H9 (cell line): ENCODE measurements at places on chromosomes 11 and 22.
A peak's percentile ranks its signal among the peaks of the same experiment; 100 is the strongest.

GRCh38 chr11:120747850-120748814 lies 236.6 kb downstream of the GRIK4 start:
- DNase-seq, result no peak
- H3K27ac ChIP-seq, result no peak overlapping the region
- H3K4me1 ChIP-seq, result 0 out of 2 replicates have a peak, but pooled peaks cover 2% of the 10 kb centered on the region
- H3K4me3 ChIP-seq, result no peak overlapping the region
- no peaks in the 10 kb centered on the region for H3K27me3 ChIP-seq

- no peaks in the 10 kb centered on the region for H3K27me3 ChIP-seq
- H3K4me1 ChIP-seq, result no peaks in the 10 kb centered on the region
- H3K4me3 ChIP-seq, result no peak overlapping the region
- no peak for DNase-seq
- no peaks in the 10 kb centered on the region for H3K36me3 ChIP-seq
Observed at GRCh38 chr11:112439614-112440013, 179.0 kb upstream of the PLET1 start.

DNA sequence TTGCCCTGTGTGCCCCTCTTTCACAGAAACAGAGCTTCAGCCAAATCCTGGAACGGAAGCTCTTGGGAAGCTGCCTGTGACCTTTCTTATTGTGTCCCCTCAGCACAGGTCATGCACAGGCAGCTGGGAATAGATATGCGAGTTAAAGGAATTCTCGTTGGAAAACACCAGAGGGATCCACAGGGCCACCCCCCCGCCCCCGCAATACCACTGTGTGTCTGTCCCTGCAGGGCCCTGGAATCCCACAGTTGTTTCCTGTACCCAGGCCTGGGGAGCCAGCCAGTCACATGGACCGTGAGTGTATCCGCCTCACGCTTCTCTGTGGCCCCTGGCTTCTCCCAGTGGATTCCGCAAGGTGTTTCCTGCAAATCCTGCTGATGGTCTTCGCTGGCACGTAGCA lies 29.0 kb downstream of the TIMP3 start:
- H3K36me3 ChIP-seq, result no peaks in the 10 kb centered on the region
- no peak overlapping the region for H3K27ac ChIP-seq
- peak; percentile 38 for DNase-seq
- no peaks in the 10 kb centered on the region; the same call in 1 of the 2 replicates for H3K4me1 ChIP-seq
- H3K27me3 ChIP-seq, result no peaks in the 10 kb centered on the region
- no peak overlapping the region for H3K4me3 ChIP-seq

- H3K27ac ChIP-seq, result no peak overlapping the region
- H3K27me3 ChIP-seq, result no peaks in the 10 kb centered on the region
- H3K4me3 ChIP-seq, result no peak overlapping the region
- H3K36me3 ChIP-seq, result peaks cover 8% of the 10 kb centered on the region; the same call in 2 of the 3 replicates
- H3K4me1 ChIP-seq, result peaks cover 5% of the 10 kb centered on the region; the same call in 1 of the 2 replicates
- peak; percentile 53 for DNase-seq
Observed at GRCh38 chr11:106395716-106396349, 318.4 kb downstream of the AASDHPPT start.

GRCh38 chr11:10673501-10674062 lies 20.0 kb downstream of the IRAG1 start:
- H3K27ac ChIP-seq, result no peak overlapping the region
- no peak overlapping the region for H3K4me3 ChIP-seq
- no peak for DNase-seq
- H3K4me1 ChIP-seq, result peaks cover 5% of the 10 kb centered on the region; the same call in 1 of the 2 replicates

- H3K4me3 ChIP-seq, result peak overlapping the region; percentile 51
- H3K27ac ChIP-seq, result no peak overlapping the region
- H3K4me1 ChIP-seq, result no peaks in the 10 kb centered on the region
Observed at GRCh38 chr11:1262172-1263006, 39.5 kb downstream of the MUC5B start.

- no peaks in the 10 kb centered on the region for H3K4me1 ChIP-seq
- H3K36me3 ChIP-seq, result peaks cover 63% of the 10 kb centered on the region
- DNase-seq, result no peak
Observed at GRCh38 chr11:83174008-83174407, 17.1 kb downstream of the PCF11 start.

- no peak overlapping the region for H3K27ac ChIP-seq
- no peaks in the 10 kb centered on the region; the same call in 1 of the 2 replicates for H3K27me3 ChIP-seq
- H3K4me3 ChIP-seq, result no peak overlapping the region
- H3K36me3 ChIP-seq, result peaks cover 13% of the 10 kb centered on the region
Observed at GRCh38 chr11:43074810-43075209, 237.0 kb upstream of the API5 start.

DNA sequence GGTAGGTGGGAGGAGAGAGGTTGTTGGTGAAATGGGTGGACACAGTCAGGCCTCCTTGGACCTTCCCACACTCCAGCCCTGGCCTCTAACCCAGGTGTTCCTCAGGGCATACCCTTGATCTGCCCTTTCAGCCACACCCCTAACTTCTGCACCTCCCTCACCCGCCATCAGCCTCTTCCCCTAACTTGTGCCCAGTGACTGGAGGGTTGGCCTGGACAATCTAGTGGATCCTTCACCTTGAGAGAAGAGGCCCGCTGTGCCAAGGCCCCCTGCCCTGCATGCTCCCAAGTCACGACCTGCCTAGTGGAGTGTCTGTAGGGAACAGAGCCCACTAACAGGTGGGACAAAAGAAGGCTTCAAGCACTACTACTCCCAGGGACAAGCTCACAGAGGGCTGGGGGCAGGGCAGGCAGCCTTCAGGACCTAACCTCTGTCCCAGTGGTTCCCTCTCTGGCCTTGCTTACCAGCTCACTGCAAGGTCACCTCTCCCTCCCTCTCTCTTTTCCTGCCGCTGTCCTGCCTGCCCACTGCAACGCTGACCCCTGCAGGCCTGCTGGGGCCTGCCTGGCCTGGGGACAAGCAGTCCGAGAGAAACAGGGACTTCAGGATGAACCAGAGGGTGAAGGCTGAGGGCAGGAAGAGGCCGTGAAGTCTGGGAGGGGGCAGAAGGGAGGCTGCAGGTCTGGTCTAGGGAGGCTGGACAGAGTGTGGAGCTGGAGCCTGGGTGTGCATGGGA lies 3.3 kb downstream of the SYT7 start:
- H3K4me3 ChIP-seq, result no peak overlapping the region
- no peaks in the 10 kb centered on the region for H3K36me3 ChIP-seq
- peak; percentile 83 for DNase-seq

DNA sequence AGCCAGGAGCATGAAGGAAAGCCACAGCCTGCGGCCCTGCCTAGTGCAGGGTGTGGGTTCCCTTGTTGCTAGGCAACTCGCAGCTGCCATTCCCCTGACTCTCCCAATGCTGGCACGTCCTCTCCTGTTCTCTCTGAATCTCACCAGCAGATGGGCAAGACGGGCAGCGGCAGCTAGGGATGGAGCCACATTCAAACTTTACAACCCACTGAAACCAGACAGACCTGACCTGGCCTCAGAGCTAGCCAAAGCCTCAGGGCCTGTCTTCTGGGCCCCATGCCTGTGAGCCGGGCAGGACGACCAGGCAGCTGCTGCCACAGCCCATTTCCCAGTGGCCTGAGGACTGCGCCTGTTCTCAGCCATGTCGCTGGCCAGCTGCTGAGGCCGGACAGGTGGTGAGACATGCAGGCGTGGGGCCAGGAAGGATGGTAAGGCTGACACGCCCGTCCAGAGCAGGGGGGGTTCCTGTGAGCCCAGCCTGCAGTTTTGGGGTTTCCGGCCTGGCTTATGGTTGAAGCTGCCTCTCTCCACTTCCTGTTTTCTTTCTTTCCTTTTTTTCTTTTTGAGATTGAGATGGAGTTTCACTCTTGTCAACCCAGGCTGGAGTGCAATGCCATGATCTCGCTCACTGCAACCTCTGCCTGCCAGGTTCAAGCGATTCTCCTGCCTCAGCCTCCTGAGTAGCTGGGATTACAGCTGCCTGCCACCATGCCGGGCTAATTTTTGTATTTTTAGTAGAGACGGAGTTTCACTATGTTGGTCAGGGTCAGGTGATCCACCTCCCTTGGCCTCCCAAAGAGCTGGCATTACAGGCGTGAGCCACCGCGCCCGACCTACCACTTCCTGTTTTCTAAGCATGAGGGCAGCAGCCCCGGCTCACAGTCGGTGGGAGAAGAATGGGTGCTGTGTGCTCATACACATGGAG lies 4.1 kb downstream of the SUN2 start:
- H3K27ac ChIP-seq, result no peak overlapping the region
- no peak overlapping the region for H3K4me3 ChIP-seq
- peaks cover 23% of the 10 kb centered on the region for H3K36me3 ChIP-seq
- no peak for DNase-seq
- H3K4me1 ChIP-seq, result peaks cover 5% of the 10 kb centered on the region; the same call in 1 of the 2 replicates

DNA sequence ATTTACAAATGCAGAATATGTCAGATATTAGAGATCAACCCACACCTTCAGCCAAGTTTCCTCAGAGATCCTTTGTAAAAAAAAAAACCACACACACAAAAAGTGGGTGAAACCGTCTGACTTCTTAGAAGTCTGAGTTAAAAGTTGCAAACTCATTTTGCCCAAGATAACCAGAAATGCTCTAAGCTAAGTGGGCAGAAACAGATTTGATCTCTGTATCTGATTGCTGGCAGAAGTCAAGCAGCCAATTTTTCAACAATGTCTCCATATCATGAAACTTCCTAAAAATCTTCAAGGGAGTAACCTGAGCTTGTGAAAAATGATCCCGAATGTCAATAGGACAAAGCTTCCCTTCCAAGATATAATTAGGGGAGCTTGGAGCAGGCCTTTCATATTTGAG lies 28.6 kb upstream of the ATXN10 start:
- H3K27me3 ChIP-seq, result no peaks in the 10 kb centered on the region; the same call in 1 of the 2 replicates
- DNase-seq, result no peak
- no peak overlapping the region for H3K4me3 ChIP-seq
- no peak overlapping the region for H3K27ac ChIP-seq
- no peaks in the 10 kb centered on the region for H3K36me3 ChIP-seq

GRCh38 chr11:12186701-12187100 lies 76.3 kb downstream of the MICAL2 start:
- H3K36me3 ChIP-seq, result no peaks in the 10 kb centered on the region
- no peak for DNase-seq
- no peaks in the 10 kb centered on the region for H3K4me1 ChIP-seq
- H3K4me3 ChIP-seq, result no peak overlapping the region

GRCh38 chr22:43570531-43571165 lies 158.8 kb downstream of the MPPED1 start:
- no peak overlapping the region for H3K27ac ChIP-seq
- no peaks in the 10 kb centered on the region for H3K27me3 ChIP-seq
- H3K4me3 ChIP-seq, result no peak overlapping the region
- no peaks in the 10 kb centered on the region for H3K36me3 ChIP-seq
- peaks cover 2% of the 10 kb centered on the region; the same call in 1 of the 2 replicates for H3K4me1 ChIP-seq
- no peak for DNase-seq

DNA sequence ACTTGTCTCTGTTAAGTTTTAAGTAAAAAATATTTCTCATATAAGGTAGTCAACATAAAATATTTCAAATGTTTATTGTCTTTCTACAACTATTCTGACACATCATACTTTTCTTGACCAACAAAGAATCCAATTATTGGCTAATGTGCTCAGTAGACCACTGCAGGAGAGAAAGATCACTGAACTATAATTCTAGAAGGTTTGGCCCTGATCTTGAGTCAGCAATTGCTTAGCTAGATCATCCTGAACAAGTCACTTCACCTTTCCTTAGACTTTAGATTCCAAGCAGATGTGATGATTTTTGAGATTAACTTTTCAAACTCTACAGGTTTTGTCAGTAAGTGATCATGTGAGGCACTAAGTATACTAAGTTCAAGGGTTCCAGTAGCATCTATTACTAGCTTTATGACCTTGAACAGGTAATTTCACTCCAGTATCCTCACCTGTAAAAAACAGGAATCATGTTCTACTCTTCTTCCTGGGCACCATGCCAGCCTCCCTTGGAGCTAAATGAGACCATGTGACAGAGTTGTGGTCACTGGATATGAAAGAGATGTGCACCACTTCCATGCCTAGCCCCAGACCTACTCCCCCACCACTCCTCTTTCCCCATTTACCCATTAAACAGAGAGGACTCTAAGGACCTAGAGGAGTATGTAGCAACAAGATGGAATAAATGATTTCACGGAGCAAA lies 17.3 kb downstream of the PGM2L1 start:
- no peak for DNase-seq
- no peak overlapping the region for H3K4me3 ChIP-seq
- no peak overlapping the region for H3K27ac ChIP-seq
- no peaks in the 10 kb centered on the region for H3K4me1 ChIP-seq

- H3K36me3 ChIP-seq, result peaks cover 64% of the 10 kb centered on the region
- DNase-seq, result no peak
- H3K4me3 ChIP-seq, result no peak overlapping the region
- no peaks in the 10 kb centered on the region for H3K27me3 ChIP-seq
Observed at GRCh38 chr11:57698843-57699365, 13.1 kb downstream of the MED19 start.

- no peaks in the 10 kb centered on the region for H3K27me3 ChIP-seq
- H3K4me3 ChIP-seq, result no peak overlapping the region
- DNase-seq, result no peak
- H3K27ac ChIP-seq, result no peak overlapping the region
Observed at GRCh38 chr22:46098525-46099475, 51.5 kb upstream of the PPARA start.

DNA sequence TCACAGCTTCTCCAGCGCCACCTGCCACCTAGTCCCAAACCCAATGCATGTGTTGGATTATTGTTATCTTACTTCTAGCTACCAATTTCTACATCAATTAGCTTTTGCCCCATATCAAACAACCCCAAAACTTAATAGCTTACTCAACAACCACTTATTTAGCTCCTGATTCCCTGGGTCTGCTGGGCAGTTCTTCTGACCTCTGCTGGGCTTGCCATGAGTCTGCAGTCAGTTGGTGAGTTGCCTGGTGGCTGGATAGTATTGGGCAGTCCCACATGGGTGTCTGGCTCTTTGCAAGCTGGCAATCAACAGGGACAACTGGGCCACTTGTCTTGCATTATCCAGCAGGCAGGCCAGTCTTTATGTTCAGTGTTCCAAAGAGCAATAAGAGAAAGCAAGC lies 13.6 kb upstream of the MS4A15 start:
- H3K4me1 ChIP-seq, result no peaks in the 10 kb centered on the region
- H3K36me3 ChIP-seq, result no peaks in the 10 kb centered on the region; the same call in 2 of the 3 replicates
- no peak for DNase-seq
- H3K27me3 ChIP-seq, result no peaks in the 10 kb centered on the region

DNA sequence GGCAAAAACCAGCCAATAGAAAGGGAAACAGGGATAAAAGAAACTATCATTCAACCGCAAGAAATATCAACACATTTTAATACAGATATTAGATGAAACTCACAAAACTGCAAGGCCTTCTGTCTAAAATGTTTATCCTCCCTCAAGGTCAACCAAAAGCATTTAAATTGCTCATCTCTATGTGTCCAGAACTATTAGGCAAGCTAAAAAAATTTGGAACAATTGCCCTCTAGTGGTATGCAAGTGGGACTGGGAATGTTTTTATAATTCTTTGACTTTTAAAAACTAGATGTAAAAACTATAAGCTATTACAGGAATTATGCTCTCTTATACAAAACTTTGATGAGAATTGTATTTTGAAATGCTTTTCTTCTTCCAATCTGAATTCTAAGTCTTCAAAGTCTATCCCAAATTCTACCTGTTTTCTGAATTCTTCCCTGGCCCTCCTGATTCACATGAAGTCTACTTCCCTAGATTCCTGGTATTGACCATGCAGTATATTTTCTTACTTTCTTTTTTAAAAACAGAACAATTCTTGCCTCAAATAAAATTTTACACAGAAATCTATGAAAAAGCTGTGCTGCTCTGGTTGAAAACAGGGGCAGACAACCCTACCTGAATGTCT lies 4.9 kb downstream of the CWC15 start:
- no peak overlapping the region for H3K27ac ChIP-seq
- H3K4me3 ChIP-seq, result no peak overlapping the region
- H3K36me3 ChIP-seq, result peaks cover 76% of the 10 kb centered on the region
- no peaks in the 10 kb centered on the region for H3K27me3 ChIP-seq
